Left renal cortex interstitium (tissue), 4 donors: ENCODE measurements at places on chromosomes 12 and 14. TPM values are rescaled to one million over a fixed set of nuclear protein-coding genes. Genes with fewer than 3 reads are reported as not detected.

GRCh38 chr12:49535921-49536525 lies 2.8 kb upstream of the KCNH3 start:
- DNase-seq = no peak

The AKAP3 gene
- polyA plus RNA-seq = 4.7 TPM

- DNase-seq = no peak
Measured at GRCh38 chr14:35416108-35416750, 11.7 kb upstream of the NFKBIA start.

- DNase-seq = no peak
Measured at GRCh38 chr12:94733727-94734126, 83.4 kb upstream of the TMCC3 start.

DNA sequence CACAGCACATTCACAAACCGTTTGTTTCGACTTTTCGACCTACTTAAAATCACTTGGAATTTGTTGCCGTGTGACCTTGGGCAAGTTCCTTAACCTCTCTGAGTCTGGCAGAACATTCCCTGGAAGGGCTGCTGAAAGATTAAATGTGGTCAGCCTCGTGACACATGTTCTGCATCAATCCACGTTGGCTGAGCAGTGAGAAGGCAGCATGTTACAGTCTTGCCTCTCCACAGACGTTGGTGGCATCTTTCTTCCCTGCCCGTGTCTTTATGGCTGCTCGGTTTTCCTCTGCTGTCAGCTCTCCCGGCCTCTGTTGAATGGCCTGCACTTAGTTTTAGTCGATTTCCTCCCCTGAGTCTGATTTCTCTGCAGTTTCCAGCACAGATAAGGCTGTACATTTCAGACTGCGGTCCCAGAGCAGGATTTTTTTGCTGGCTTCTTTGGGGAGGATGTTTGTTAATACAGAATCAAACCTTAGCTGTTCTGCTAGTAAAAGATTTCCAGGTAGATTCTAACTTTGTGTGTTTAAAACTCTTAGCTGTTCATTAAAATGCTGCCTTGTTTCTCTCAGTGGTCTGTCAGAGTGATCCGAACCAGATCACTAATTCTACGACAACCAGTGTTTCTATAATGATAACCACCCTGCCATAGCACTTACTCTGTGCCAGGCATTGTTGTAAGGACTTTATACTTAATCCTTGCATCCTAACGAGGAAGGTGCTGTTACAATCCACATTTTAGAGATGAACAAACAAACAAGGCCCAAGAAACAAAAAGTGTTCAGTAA lies 217.1 kb downstream of the CHST11 start:
- DNase-seq = no peak

DNA sequence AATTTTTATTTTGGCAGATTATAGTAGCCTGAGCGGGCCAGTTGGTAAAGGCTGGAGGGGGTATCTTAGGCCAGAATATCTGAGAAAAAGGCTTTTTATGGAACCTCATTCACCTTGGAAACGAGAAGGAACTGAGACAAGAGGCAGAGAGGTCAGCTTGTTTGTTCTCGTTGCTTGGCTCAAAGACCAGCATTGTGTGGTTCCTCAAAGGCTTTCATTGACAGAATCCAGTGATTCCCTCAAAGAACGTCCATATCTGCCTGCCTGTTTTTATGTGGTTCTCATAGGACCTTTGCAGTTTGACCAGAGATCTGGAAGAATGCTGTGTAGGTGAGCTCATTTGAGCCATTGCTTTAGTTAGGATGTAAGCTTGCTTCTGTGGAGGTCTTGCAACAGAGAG lies 117.3 kb downstream of the CFAP54 start:
- DNase-seq = no peak

DNA sequence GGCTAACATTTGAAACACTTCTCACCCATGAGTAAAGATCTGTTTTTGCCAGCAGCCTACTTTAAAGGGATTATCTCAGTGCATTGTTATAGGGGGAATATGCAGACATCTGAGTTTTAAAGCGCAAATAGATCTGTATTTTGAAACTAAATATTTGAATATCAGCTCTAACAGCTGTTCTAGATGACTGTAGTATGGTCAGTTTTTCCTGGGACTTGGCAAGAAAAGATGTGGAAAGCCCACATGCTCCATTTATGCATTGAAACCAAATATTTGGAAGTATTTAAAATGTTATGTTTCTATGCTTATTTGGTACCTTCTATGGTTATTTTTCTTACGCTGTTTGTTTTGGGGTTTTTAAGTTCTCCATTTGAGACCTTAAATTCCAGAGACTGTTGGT lies 41.7 kb downstream of the RIC8B start:
- DNase-seq = no peak

DNA sequence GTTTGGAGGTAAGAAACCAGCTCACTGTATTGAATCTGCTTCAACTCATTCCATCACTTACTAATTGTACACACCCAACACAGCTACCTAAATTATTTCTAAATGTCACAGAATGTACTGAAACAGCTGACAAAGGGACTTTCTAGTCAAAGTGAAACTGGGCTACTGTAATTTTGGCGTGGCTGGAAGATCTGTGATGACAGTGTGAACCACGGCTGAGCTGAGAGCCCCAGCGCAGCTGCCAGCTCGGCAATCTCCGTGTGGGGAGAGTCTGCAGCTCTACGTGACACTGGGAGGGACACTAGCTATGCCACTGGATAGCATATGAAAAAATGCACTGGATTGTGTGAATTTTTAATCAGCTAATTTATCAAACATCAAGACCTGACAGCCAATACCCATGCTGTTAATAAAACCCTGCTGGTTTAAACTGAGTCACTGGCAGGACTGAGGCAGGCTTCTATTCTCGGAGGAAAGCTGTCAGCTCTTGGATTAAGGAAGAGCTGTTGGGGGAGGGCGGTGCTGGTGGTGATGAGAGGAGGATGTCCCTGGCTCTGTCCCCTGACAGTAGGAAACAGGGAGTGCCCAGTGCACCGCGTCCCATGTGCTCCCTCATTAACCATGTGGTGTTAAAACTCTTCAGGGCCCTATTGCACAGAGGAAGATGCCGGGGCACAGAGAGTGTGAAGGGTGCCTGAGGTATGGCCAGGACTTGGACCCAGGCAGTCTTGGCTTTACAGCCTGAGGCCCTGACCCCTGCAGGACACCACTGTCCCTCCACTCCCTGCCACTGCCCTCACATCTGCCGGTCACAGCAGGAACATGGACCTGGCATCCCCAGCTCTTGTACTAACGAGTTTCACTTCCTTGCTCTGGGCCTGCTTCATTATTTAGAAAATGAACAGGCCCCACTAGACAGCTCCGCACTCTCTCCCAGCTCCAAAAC lies 13.3 kb downstream of the SLC15A4 start:
- DNase-seq = no peak

The KCNH3 gene
- 7.6 TPM for polyA plus RNA-seq

The ACTR10 gene
- 93.6 TPM for polyA plus RNA-seq

The MMP14 gene
- polyA plus RNA-seq = 127 TPM

The LMNTD1 gene
- 0.21 TPM for polyA plus RNA-seq

DNA sequence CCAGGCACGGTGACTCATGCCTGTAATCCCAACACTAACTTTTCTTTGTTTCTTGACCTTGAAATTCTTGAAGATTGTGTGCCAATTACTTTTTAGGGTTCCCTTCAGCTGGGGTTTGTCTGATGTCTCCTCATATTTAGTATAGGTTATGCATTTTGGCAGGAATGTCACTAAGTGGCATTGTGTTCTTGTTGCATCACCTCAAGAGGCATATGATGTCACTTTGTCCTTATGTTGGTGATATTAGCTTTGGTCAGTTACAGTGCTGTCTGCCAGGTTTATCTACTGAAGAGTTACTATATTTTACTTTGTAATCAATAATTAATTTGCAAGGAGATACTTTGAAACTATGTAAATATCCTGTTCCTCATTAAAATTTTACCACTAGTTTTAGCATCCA lies 61.0 kb upstream of the BTG1 start:
- no peak for DNase-seq

GRCh38 chr12:57175428-57176138 lies 28.2 kb upstream of the LRP1-AS start:
- peak; percentile 34 for DNase-seq

GRCh38 chr12:130281153-130281799 lies 56.4 kb upstream of the PIWIL1 start:
- DNase-seq = no peak

DNA sequence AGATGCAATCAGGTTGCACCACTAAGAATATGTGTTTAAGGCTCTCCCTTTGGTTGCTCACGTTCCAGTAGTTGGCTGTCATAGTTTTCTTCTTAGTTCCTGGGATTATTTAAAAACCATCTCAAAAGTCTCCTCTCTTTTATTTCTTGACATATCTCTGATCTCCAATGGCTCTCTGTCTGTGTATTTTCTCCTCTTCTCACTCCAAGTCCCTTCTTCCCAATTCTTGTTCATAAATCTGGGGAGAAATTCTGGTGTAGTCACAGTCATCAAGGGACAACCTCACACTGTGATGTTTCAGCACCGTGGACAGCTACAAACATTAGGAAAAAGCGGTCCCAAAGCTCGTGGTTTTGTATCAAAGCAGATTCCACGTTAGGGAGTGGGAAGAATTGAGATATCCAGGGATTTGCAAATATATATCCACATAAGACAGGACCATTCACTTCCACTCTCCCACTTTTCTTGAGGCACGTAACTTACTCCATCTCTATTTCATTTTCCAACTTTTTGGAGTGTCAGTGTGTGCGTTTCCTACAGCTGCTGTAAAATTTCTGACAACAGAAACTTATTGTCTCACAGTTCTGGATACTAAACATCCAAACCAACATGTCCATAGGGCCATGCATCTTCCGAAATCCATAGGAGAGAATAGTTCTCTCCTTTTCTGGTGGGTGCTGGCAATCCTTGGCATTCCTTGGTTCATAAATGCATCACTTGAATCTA lies 80.6 kb upstream of the TMEM233 start:
- peak; percentile 41 for DNase-seq

GRCh38 chr14:39169541-39169900 lies 612 bp downstream of the TRAPPC6B start:
- no peak for DNase-seq

DNA sequence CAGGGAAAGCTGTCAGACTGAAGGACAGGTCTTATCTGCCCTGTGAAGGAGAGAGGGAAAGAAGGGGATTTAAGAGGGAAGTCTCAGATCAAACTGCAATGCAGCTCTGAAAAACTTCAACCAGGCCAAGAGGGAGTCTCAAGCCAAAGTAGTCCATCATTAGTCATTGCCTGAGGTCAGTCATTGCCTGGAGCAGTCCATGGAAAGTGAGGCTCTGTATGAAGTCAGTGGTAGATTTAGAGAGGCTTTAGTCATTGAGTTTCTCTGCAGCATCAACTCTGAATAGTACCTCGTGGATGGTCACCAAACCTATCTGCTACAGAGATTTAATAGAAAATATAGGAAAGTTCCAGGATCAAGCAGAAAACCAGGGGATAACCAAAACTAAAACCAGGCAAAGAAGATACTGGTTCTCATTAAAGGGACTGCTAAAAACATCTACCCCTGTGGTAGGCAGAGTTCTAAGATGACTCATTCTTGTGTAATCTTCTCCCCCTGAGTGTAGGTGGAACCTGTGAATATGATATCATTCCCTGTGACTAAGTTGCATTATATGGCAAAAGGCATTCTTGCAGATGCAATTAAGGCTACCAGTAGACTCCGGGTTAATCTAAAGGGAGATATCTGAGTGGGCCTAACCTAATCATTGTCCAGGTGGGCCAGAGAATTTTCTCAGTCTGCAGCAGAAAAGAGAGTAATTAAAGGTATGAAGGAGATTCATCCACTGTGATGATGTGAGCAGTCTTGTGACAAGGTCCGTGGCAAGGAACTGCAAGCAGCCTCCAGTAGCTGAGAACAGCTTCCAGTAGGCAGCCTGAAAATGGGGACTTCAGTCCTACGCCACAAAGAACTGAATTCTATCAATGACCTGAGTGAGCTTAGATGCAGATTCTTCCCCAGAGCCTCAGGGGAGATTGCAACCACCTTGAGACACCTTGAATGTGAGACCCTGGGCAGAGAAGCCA lies 123.1 kb downstream of the GALC start:
- no peak for DNase-seq

The DNAJC22 gene
- polyA plus RNA-seq = 18.4 TPM

GRCh38 chr12:50333441-50333840 lies 50.1 kb upstream of the LIMA1 start:
- no peak for DNase-seq

The PPFIA2 gene
- polyA plus RNA-seq = 6.8 TPM

DNA sequence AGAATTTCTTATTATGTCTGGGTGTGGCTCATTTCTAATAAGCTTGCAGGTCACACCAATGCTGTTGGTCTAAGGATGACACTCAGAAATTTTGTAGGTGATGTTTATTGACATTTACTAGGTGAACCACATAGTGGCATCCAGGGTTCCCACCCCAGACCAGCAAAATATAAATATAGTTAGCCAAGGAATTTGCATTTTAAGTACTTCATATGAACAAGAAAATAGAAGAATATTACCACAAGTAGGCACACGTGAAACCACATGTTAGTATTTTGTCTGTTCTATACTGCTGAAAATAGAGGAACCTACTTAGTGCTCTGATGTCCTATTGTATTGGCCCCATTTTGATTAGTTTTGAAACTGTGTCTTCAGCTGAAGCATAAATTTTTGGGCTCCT lies 71.1 kb downstream of the USP15 start:
- no peak for DNase-seq

DNA sequence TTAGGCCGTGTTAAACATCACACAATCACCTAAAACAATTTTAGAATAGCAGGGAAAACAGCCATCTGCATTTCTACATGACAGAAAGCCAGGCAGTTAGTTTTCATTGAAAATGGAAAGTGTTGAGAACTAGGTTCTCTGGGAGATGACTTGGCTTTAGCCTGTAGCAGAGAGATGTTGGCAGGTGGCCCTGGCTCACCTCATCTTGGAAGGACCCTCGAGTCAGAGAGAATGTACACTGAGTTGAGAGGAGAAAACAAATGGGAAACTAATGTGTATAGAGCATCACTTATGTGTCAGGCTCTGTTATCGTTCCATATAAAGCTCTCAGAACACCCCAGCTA lies 51.9 kb downstream of the SUSD6 start:
- DNase-seq = no peak

The FGF23 gene
- 0.06 TPM for polyA plus RNA-seq

DNA sequence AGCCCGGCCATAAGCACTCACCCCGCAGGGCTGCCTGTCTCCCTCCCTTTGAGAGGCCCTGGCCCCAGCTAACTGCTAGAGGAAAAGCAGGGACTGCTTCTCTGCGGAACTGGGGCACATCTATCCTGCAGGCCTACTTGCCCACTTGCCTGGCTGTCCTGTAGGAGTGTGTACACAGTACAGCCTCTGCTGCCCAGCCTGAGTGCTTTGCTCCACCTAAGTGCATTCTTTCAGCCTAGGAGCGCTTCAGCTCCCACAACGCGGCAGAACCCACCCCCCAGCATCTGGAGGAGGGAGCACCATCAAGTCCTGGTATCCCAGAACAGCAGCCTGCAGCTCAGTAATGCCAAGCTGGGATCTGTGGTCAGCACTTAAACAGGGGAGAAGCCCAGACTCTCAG lies 79.9 kb upstream of the CD163 start:
- DNase-seq = no peak

DNA sequence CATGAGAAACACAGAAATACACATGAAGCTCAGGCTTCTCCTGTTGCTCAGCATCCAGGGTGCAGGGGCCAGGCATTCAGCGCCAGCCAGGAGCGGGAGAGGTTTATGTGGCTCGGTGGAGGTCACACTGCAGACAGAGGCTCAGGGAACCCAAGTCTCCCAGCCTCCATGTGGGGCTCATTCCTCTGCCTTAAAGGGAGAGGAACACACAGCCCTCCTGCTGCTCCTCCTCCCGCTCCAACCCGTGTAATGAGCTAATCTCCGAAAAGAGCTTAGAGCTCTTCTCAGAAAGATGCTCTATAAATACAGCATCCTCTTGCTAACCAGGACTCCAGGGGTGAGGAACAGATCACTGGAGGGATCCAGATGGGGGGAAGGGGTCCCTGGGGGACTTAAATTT lies 28.2 kb downstream of the FGF6 start:
- DNase-seq = no peak

The BMP4 gene
- polyA plus RNA-seq = 47.8 TPM

- DNase-seq = no peak
Measured at GRCh38 chr14:49134940-49135339, 451.2 kb downstream of the RPS29 start.
